NCI-H82 (cell line): ENCODE measurements at places on chromosomes 7 and 10.
A peak's percentile ranks its signal among the peaks of the same experiment; 100 is the strongest.

- no peak for DNase-seq
Measured at GRCh38 chr7:26784118-26784517, 80.3 kb downstream of the SKAP2 start.

- no peak for DNase-seq
Measured at GRCh38 chr10:29524294-29524693, 110.5 kb downstream of the SVIL start.

DNA sequence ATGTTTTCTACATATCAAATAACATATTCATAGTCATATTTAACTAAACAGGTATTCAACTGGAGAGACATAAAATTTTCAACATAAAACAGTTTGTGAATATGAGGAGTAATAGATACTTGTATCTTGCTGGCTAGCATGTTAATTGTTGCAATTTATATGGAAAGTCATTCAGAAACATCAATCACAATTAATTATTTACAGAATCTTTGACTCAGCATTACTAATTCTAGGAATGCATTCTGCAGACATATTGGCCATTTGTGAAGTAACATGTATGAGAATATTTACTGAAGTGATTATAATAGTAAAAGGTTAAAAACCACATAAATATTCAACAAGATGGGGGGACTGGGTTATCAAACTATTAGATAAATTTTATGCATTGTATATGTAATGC, 203.7 kb downstream of the TSPAN12 start:
- no peak for DNase-seq

DNA sequence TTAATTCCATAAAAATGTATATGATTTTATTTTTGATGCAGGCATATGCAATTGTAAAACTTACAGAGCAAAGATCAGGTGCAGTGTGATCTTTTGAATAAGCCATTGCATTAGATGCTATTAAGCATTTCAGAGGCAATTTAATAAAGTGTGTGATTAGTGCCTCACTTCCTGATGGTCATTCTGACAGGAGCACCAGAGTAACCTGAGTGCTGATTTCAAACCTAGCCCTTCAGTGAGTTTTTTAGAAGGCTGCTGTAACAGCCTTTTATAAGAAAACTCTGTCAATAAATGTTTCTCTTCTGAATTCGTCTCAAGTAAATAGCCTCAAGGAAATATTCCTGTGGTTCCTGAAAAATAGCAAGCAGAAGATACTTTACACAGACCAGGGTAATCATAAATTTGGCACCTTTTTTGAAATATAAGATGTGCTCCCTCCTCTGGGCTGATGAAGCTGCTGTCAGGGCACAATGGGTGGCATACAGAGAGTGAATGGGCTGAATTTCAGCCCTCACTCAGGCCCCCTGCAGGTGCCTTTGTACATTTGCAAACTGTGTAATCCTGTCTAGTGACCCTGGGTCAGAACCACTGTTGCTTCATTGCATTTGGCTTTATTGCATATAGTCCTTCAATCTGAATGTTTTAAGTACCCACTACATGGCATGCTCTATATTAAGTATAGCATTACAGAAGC, 193.7 kb upstream of the CSTF2T start:
- peak; percentile 33 for DNase-seq

DNA sequence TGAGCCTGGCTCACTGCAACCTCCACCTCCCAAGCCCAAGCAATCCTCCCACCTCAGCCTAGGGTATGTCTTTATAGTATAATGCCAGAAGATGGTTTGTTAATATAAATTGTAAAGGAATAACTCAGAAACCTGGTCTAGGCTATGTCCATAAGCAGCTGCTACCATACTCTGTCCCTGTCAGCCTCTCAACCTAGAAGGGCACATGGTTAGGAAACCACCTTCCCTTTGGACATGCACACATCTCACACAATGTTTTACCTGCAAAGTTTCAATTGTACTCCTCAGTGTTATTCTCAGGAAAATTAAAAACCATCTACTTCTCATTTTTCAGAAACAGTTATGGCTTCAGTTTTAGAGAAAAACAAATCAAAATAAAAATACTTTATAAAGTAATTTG, 40.1 kb downstream of the ARHGAP21 start:
- no peak for DNase-seq

DNA sequence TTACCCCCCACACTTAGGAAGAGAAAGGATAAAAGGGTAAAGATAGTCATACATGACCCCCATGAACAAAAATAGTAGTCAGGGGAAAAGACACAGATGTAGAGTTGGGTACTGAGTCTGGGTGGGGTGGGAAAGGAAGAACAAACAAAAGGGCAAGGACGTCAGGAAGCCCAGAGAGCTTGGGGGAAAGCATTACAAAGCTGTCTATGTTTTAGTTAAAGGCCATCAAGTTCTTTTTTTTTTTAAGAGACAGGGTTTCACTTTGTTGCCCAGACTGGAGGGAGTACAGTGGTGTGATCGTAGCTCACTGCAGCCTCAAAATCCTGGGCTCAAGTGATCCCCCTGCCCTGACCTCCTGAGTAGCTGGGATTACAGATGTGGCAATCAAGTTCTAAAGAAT, 98.4 kb upstream of the PDLIM1 start:
- DNase-seq = no peak
